ENCODE measurements at places on chromosomes 12 and 14. TPM values are rescaled to one million over a fixed set of nuclear protein-coding genes. Genes with fewer than 3 reads are reported as not detected.

Gene KRT6C
- not detected for total RNA-seq

Gene EAPP
- 21.4 TPM for total RNA-seq

Gene ZNF641
- 19.5 TPM for total RNA-seq

DNA sequence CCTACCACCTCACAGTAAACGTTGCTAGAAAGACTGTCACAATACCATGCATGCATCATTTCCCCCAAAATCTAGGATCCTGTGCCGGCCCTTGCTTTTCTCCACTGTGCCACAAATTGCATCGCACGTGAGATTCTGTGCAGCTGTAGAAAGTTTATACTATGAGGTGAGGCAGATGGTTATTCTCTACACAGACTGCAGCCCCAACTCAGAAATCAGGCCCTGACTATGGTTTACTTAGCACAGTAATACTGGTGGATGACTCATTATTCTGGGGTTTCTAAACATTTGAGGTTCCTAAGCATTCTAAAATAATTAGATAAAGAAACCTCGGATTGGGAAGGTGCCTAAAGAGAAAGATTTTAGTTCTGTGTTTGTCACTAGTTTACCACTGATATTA, 163.8 kb upstream of the CCDC198 start:
- no peak for DNase-seq

GRCh38 chr14:104929268-104930230, 4.9 kb downstream of the PLD4 start:
- no peak for DNase-seq

- DNase-seq, result no peak
Measured at GRCh38 chr14:68974759-68975347, 4.2 kb downstream of the ACTN1 start.

DNA sequence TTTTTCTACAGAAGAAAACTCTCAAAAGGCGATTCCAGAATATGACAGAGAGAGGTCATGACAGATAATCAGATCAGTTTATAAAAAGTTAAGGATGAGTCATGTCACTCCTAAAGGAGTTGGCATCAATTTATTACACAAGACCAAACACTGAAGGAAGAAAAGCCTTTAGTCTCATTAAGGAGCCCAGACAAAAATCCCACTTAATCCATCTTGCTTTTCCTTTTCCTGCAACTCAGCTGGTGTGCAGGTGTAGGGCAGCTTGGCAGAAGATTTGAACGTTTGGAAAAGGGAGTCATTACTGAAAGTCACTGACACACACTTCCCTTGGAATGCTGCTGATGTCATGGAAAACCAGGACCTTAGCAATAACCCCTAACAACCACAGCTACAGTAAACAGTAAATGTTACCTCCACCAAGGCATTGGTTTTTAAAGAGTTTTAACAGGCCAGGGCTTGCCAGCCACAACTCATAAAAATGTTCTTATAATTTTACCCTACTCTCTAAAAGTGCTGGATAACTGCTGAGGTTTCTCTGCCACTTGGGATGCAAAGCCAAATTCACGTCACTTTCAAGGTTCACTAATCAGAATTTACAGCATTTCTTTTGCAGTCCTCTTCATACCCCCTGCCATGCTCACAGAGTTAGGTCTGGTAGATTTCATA, 320.6 kb downstream of the RAD51B start:
- DNase-seq, result no peak

DNA sequence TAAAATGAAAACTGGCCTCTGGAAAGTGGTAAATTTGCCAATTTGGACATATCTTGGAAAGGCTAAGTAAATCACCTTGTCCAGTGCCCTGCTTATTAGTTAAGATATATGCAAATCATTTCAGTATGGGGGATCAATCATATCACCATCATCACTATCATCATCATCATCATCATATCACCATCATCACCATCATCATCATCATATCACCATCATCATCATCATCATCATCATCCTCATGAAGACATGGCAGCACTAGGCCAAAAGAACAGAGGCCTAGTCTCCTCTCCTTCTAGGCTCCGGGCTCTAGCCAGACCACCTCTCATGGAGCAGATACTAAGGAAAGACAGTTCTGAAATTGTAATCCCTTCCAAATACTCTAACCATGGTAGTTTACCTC, 20.3 kb downstream of the OTX2 start:
- no peak for DNase-seq

- no peak for DNase-seq
Measured at GRCh38 chr14:69260861-69261564, 1.1 kb downstream of the GALNT16 start.
